Pancreas (tissue), 10 donors: ENCODE measurements at places on chromosomes 16 and 17. TPM values are rescaled to one million over a fixed set of nuclear protein-coding genes. Genes with fewer than 3 reads are reported as not detected.

FAM171A2 gene
- 0.87 TPM for polyA plus RNA-seq

LAT gene
- polyA plus RNA-seq, result 25.3 TPM

CALB2 gene
- 0.49 TPM for polyA plus RNA-seq

HASPIN gene
- polyA plus RNA-seq, result not detected

ORAI3 gene
- polyA plus RNA-seq, result 9.5 TPM

TP53TG3B gene
- polyA plus RNA-seq, result 0.19 TPM

INCA1 gene
- polyA plus RNA-seq, result 1.8 TPM

MFSD6L gene
- 3.3 TPM for polyA plus RNA-seq

PTGES3L gene
- polyA plus RNA-seq, result 1.0 TPM

IKZF3 gene
- 0.15 TPM for polyA plus RNA-seq

AP1G1 gene
- polyA plus RNA-seq, result 27.6 TPM

KRTAP9-8 gene
- polyA plus RNA-seq, result not detected

HID1 gene
- polyA plus RNA-seq, result 217 TPM

CORO6 gene
- 4.4 TPM for polyA plus RNA-seq

TBX4 gene
- not detected for polyA plus RNA-seq

BICDL2 gene
- polyA plus RNA-seq, result 325 TPM

EMP2 gene
- polyA plus RNA-seq, result 13.7 TPM

NFE2L1 gene
- polyA plus RNA-seq, result 40.9 TPM

FAM83G gene
- 12.9 TPM for polyA plus RNA-seq

CA7 gene
- polyA plus RNA-seq, result not detected

PIRT gene
- polyA plus RNA-seq, result not detected

CES5A gene
- not detected for polyA plus RNA-seq

MT4 gene
- polyA plus RNA-seq, result not detected

PYCARD gene
- 13.9 TPM for polyA plus RNA-seq

HSD11B2 gene
- polyA plus RNA-seq, result 11.3 TPM

SLC5A10 gene
- polyA plus RNA-seq, result not detected

CIBAR2 gene
- not detected for polyA plus RNA-seq

GPR142 gene
- polyA plus RNA-seq, result 2.8 TPM

TOM1L1 gene
- polyA plus RNA-seq, result 14.2 TPM

CFAP97D1 gene
- not detected for polyA plus RNA-seq

KCTD13 gene
- 19.3 TPM for polyA plus RNA-seq

GPRC5B gene
- 26.4 TPM for polyA plus RNA-seq

YBX2 gene
- polyA plus RNA-seq, result 1.2 TPM

DLX3 gene
- polyA plus RNA-seq, result 0.42 TPM

TNRC6C gene
- 4.0 TPM for polyA plus RNA-seq

CACNG4 gene
- polyA plus RNA-seq, result 4.2 TPM

CPNE7 gene
- 3.8 TPM for polyA plus RNA-seq

OTOA gene
- polyA plus RNA-seq, result not detected

OR4D2 gene
- not detected for polyA plus RNA-seq

ASPHD1 gene
- polyA plus RNA-seq, result 11.9 TPM

FOXJ1 gene
- 5.7 TPM for polyA plus RNA-seq

NOD2 gene
- polyA plus RNA-seq, result 0.19 TPM

KRTAP3-1 gene
- not detected for polyA plus RNA-seq

TBX6 gene
- 2.3 TPM for polyA plus RNA-seq

ZMYND15 gene
- 3.0 TPM for polyA plus RNA-seq

KCNJ2 gene
- polyA plus RNA-seq, result 0.75 TPM

ETV4 gene
- polyA plus RNA-seq, result 16.4 TPM
